Stimulated activated CD4-positive, alpha-beta T cell treated with anti-CD3 and anti-CD28 coated beads, Interleukin-4, amount 100 ng/mL, for 48 hours (primary cell): ENCODE measurements at places on chromosomes 6 and 20.

DNA sequence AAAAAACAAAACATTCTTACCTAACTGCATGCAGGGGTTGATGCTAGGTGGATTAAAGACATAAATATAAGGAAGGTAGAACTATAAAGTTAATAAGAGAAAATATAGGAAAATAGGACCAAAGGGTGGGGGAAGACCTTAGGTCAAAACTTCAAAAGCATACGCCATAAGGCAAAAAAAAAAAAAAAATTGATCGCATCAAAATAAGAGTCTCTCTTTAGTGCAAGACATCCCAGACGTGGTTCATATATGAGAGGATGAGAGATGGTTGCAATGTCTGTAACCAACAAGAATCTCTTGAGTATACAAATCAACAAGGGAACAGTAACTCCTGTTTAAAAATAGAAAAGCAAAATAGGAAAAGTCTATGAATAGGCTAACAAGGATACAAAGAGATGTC, 8.5 kb downstream of the BAG2 start:
- DNase-seq, result no peak

GRCh38 chr20:63533388-63533787, 3.8 kb downstream of the PTK6 start:
- no peak for DNase-seq

DNA sequence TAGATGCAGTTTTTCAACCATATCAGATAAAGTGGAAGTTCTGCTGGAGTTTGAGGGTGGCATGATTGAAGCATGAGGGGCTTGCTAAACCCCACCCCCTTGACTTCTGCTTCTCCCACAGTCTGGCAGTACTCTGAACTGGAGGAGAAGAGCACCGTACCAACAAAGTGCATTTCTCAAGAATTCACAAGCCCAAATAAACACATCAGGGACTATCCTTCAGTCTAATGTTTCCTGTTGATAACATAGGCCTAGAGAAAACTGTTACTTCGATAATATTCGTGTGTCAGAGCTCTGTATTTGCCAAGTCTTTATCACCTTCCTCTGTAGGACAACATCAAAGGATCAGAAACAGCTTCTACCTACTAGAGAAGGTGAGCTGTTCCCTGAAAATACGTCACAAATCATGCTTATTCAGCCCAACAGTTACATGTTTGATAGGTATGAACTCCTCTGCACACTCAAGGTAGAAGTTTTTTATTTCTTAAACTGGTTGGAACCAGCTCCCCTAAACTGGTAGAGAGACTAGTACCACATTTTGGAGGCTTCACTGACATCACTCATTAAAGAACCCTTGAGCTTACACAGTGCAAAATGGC, 153.2 kb upstream of the PRND start:
- DNase-seq, result no peak

- DNase-seq, result no peak
Observed at GRCh38 chr20:1934721-1935573, 39.7 kb downstream of the SIRPA start.

DNA sequence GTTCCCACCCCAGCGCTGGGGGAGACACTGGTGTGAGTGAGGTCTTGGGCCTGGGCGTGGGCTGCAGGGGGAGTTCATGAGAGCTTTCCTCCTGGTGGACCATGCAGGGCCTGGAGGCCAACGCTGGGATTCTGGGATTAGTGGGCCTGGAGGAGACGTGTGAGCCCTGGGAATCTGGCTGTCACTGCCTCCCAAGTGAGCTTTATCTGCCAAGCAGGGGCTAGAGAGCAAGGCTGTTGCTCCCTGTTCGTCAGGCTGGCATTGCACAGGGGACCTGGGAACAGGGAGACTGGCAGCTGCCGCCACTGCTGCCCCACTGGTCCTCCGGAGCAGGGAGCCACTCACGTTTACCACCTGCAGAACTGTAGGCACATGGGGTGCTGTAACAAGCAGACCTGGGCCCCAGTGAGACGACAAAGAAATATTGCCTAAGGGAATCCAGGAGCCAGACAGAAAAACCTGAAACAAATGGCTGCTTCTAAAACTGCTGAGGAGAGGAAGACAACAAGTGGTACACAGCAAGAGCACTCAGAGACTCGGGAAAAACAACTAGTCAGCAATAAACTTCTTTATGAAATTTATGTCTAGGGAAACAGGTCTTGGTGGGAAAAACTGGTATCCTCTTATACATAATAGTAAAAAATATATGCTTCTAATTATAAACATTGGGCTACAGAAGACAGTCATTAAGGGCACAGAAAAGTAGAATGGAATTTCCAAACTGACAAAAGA, 45.2 kb downstream of the PPP1R3G start:
- no peak for DNase-seq

- DNase-seq, result no peak
Observed at GRCh38 chr20:11716239-11716944, 201.3 kb upstream of the BTBD3 start.

DNA sequence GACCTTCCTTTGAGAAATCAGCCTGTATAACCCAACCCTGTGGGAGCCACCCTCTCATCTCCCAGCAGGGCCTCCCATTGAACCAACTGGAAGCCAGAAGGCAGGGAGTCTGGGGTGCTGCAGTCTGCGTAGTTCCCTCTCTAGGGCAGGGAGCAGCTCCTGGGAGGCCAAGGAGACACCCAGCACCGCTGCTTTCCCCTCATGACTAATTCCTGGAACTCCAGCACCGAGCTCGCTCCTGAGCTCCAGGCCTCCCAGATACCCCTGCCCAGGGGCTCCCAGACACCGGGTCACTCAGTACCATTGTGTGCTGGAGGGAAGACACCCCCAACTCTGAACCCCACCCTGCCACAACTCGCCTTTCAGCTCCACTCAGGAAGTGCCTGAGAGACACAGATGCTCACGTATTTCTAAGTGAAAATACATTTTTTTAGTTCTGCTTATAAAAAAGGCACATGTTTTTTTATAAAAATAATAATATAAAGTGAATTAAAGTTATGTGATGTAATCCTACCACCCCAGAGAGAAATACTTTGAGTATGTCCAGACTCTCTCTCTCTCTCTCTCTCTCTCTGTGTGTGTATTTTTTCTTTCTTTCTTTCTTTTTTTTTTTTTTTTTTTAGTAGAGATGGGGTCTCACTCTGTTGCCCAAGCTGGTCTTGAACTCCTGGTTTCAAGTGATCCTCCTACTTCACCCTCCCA, 17.5 kb downstream of the PIM1 start:
- DNase-seq, result no peak

DNA sequence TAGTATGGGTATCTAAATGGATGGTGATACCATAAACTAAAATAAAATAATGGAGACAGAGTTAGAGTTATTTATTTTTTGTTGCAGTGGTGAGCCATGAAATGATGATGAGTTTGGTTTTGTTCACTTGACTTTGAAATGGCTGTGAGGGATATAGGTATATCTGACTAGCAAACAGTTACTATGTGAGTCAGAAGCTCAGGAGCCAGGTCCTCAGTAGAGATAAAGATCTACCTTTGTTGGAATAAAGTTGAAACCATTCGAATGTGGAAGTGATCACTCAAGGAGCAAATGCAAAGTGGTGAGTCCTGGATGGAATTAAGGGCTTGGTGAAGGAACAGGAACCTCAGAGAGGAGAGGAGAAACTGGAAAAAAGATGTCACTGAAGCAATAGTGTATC, 86.0 kb upstream of the TPD52L1 start:
- DNase-seq, result no peak
